ENCODE measurements at places on chromosomes 2 and 18.
A peak's percentile ranks its signal among the peaks of the same experiment; 100 is the strongest.

GRCh38 chr18:23136326-23137096 is 1.2 kb downstream of the CABLES1 start:
- peak; percentile 85 for DNase-seq

DNA sequence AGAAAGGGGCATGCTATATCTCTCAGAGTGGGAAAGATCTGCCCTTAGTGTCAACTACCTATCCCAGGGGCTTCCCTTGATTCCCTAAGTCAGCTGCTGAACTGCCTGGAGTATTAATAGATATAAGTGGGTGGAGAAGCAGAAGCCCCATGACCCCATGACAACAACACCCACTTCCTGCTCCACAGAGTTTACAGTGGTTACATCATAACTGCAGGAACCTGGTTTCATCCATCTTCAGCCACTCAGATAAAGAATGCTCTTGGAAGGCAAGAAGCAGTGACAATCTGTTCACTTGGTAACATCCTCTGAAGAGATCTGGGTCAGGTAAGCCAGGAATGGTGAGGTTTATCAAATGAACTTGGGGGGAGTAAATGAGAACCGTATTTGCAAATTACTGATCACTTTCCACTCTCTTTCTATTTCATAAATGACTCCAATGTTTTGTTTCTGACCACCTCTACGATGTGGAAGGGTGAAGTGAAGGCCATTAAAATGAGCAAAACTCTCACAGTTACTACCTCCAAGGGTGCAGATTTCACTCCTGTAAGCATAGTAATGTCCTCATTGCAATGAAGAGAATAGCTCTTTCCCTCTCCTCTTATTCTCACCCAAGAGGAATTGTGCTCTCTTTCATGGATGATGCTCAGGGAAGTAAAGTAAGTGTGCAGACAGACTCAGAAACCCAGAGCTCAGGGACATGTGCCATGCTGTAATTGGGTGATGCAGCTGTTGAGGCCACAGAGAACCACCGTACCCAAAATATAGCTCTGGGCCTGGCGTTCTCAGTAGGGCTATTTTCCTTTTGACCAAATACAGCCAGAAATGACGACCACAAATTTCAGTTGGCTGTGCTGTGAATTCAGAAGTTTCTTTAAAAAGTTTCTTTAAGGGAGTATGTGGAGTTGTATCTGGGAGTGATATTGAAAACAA is 192.8 kb upstream of the APCDD1 start:
- DNase-seq: no peak

GRCh38 chr18:63131106-63131958 is 188.2 kb downstream of the BCL2 start:
- no peak for DNase-seq

DNA sequence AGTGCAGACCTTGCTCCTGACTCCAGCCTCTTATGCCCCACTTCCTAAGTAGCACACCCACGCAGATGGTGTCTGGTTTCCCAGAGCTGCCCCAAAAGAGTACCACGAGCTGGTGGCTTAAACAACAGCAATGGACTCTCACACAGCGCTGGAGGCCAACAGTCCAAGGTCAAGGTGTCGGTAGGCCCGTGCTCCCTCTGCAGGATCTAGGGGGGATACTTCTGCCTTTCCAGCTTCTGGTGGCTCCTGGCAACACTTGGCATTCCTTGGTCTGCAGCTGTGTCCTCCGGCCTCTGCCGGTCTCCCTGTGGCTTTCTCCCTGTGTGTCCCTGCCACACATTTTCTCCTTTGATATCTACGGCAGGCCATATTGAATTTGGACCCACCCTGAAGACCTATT is 99.0 kb downstream of the TSHZ1 start:
- no peak for DNase-seq

DNA sequence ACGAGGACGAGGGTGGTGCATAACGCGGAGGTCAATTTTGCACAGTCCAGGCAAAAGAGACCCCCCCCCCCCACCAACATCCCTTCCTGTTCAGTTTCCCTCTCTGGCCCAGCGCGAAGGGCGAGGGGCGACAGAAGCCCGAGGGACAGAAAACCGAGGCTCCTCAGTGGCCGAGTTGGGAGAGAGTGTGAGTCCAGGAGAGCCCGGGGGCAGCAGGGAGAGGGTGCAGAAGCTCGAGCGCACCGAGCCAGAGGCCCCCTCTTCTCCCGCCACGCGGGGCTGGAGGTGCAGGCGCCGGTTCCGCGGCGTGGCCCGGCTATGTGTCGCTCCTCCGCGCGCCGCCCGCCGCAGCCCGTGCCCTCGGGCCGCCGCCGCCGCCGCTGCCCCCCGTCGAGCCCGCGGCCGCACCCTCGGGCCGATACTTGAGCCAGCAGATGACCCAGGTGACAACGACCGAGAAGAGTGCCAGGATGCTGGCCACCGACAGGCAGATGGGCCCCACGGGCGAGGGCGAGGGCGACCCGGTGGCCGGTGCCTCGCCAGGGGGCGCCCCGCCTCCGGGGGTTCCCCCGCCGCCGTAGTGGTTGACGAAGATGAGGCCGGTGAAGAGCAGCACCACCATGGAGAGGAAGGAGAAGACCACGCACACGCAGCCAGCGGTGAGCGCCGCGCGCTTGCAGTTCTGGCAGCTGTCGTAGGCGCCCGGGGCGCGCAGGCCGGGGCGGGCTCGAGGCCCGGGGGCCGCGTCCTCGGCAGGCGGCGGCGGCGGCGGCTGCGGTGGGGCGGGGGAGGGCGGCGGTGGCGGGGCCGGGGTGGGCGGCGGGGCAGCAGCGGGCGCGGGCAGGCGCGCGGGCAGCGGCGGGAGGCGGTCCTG is 20.2 kb upstream of the PAX3 start:
- no peak for DNase-seq

DNA sequence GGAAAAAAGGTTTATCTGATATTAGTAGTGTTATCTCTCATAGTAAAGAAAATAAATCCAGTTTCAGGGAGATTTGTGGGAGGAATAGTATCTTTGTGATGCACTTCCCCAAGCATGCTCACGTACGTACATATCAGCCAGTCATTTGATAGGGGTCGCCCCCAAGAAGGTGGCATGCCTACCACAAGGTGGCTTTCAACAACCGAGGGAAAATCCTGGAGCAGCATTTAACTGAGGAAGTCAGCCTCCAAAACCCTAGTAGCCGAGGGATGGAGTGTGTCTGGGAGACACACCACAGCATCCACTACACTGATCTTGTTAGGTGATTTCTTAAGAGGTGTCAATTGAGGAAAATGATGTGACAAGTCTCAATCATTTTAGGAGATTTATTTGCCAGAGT is 623.9 kb downstream of the NYAP2 start:
- no peak for DNase-seq

- DNase-seq: no peak
These were observed 115.8 kb upstream of the CWC22 start for GRCh38 chr2:180122874-180123273.

- no peak for DNase-seq
These were observed 901 bp downstream of the WDFY1 start for GRCh38 chr2:223944166-223944702.

DNA sequence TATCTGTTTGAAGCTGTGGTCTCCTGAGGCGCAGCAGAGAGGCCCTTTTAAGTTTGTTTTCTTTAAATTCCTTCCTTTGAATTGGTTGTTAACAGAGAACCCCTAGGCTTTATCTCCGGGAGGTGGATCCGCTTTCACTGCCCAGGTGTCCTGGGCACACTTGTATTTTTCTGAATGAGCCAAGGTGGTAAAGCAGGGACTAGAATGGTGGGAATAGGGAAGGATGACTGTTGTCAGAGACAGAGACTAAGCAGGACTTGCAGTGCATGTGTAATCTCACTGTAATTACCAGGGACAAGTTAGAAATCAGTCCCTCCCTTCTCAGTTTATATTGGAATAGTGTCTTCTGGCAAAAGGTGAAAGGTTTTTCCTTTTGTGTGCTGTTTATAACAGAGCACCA is 72.8 kb downstream of the PHLPP1 start:
- no peak for DNase-seq

DNA sequence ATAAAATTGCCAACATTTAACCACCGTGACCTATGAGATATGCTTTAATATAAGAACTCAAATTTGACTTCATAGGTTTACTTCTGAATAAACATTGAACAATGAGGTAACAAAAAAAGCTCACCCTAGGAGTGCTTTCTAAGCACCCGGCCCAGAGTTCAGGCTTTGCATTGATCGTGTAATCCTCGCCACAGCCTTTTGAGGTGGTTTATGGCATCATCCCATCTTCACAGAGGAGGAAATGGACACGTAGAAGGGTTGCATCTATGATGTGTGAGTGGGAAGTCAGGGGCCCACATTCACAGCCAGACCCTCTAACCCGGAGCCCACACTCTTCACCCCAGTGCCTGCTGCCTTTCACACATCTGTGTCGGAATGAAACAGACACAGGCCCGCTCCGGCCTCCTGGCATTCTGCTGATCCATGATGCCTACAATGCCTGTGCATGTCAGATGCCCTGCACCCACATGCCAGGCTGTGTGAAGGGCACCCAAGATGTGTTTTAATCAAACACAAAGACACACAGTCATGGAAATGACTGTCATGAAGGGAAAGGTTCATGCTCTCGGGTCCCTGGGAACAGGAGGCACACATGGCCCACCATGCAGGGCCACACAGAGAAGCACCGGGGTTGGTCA is 48.6 kb upstream of the RPL31 start:
- no peak for DNase-seq

DNA sequence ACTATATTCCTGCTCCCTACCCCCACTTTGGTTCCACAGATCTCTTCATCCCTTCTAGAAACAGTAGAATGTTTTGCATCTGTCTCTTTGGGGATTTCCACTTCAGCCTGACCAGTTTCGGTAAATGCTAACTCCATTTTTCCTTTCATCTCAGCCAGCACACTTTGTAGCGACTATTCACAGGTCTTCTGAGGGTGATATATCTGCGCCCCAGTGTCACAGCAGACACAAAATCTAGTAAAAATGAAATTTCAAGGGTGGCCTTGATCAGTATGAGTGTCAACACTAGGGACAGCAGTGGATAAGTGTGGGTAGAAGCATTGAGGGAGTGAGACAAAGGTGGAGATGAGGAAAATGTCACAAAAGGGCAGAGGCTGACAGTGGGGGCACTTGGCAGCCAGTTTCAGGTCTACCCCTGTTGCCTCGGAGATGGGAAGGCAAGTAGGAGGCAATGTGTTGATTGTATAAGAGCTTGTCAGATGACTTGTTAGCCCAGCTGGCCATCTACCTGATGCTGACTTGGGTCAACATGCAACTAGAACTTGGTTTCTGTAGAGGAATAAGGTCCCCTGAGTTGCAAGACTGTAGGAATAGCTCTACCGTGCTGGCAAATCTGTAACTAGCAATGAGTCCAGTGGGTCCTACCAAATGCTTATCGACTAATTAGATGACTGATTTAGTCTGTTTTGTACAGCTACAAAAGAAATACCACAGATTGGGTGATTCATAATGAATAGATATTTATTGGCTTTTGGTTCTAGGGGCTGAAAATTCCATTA is 60.7 kb downstream of the CXCR4 start:
- no peak for DNase-seq

GRCh38 chr18:5142859-5143258 is 54.2 kb downstream of the AKAIN1 start:
- DNase-seq: no peak

DNA sequence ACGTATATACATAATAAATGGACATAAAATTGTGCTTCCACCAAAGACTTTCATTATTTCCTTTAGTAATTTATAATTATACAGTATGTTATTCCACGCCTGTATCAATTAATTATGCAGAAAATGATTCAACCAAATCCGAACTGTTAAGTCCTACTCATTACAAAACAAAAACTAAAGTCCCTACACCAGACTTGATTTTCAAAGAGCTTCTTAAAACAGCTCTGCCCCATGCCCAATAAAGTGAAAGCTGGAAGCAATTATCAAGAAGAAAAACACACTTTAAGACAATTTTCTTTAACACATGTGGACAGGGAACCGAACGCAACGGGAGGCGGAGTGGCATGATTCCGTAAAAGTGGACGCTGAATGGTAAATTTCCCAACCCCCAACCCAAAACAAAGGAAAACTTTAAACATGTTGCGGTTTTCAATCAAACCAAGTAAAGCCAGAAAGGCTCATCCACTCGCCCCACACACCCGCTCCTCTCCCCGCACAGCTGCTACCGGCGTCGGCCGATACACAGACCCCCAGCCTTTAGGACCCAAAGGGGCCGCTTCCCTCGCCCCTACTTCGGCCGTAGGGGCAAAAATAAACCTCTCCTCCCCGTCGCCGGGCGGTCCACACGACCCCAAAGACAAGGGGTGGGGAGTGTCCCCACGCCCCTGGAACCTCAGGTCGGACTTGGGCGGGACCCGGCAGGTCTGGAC is 705 bp downstream of the YES1 start:
- peak; percentile 58 for DNase-seq

GRCh38 chr18:24054130-24054529 is 39.6 kb downstream of the TTC39C start:
- DNase-seq: no peak

- DNase-seq: no peak
These were observed 152.9 kb downstream of the ALPK2 start for GRCh38 chr18:58476022-58476421.

DNA sequence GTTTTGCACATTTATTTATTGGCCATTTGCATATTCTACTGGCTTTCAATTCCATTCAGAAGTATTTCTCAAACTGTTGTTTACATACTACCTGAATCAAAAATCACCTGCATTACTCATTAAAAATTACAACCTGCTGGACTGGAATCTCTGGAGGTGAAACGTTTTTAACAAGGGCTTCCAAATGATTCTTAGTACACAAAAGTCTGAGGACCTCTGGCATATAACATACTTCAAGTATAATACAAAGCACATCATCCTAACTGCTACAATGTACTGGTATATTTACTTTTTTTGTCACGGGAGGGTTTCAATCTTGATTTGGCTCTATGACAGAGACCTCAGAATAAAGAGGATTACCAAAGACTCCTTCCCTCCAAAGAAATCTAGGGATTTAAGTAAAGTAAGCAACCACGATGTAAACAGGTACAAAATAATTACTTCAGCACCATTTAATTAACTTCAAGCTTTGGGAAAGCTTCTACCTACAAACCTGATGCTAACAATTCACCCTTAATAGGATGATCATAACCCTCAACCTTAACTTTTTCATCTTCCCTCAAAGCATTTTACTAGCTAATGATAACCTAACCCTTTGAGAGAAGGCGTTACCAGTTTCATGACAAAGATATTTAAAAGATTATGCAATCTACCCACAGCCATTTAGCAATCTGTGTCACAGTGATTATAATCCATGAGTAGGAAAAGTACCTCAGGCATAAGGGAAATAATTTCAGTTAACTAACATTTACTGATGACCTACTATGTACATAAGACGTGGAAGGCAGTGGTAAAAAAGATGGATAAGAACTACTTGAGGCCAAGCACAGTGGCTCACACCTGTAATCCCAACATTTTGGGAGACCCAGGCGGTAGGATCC is 24.7 kb downstream of the ATAD2B start:
- no peak for DNase-seq

- no peak for DNase-seq
These were observed 38.1 kb upstream of the SOCS6 start for GRCh38 chr18:70250781-70251180.

DNA sequence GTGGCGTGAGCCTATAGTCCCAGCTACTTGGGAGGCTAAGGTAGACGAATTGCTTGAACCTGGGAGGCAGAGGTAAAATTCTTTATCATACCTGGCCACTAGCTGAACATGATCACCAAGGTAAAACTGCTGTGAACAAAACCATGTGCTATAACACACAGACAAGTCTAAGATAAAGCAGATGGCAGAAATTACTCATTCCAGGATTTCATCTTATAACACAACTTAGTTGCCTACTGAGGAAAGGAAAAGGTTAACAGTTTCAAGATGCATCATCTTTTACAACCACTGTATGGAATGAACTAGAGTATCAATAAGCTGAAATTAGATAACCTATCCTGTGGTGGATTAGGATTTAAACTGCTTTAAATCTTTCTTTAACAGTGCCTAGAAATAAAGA is 8.3 kb downstream of the ARL5A start:
- DNase-seq: no peak

- no peak for DNase-seq
These were observed 55.0 kb upstream of the CTDP1 start for GRCh38 chr18:79624356-79625170.

Measured in Right ventricle myocardium inferior (tissue), 1 donor.